ENCODE measurements at places on chromosomes 6 and 20.

DNA sequence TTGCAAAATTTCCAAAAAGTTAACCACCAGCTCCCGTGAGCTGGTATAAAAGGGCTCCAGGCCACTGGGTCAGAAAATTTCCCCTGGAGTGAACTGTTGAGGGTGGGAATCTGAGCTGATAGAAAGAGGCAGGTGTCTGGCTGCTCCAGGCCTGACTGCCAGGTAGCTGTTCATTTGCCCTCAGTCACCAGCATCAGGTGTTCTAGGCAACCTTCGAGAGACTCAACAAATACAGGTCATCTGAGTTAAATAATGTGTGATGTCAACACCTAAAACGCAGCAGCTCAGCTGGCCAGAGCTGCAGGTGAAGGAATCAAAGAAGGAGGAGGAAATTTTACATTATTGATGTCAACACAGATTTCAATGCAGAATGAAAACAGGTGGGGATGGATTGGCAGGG is 46.7 kb downstream of the KCNK5 start:
- no peak for DNase-seq

DNA sequence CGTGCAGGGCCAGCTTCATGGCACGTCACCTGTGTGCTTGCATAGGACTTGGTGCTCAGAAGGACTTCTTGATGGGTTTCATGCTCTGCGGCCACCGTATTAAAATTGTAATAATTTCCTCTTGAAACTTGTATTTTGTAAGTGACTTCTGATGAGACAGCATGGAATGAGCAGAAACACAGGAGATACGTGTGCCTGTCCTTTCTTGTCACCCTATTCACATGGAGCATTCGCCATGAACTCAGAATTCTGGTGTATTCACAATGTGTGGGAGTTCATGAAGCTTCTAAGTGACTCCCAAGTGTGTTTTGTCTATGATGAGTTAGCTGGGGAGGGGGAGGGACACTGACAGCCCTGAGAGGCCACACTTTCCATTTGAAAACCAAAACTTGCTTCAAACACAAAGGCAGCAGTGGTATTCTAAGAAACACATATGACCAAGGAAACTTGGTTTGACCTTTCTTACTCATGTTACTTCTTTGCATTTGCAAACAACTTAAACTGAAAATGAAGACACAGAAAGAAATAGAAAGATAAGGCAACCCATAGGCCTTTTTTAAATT is 92.1 kb upstream of the NEDD9 start:
- DNase-seq = no peak

- DNase-seq = no peak
These were observed 5.0 kb upstream of the HSPA12B start for GRCh38 chr20:3727401-3728021.

DNA sequence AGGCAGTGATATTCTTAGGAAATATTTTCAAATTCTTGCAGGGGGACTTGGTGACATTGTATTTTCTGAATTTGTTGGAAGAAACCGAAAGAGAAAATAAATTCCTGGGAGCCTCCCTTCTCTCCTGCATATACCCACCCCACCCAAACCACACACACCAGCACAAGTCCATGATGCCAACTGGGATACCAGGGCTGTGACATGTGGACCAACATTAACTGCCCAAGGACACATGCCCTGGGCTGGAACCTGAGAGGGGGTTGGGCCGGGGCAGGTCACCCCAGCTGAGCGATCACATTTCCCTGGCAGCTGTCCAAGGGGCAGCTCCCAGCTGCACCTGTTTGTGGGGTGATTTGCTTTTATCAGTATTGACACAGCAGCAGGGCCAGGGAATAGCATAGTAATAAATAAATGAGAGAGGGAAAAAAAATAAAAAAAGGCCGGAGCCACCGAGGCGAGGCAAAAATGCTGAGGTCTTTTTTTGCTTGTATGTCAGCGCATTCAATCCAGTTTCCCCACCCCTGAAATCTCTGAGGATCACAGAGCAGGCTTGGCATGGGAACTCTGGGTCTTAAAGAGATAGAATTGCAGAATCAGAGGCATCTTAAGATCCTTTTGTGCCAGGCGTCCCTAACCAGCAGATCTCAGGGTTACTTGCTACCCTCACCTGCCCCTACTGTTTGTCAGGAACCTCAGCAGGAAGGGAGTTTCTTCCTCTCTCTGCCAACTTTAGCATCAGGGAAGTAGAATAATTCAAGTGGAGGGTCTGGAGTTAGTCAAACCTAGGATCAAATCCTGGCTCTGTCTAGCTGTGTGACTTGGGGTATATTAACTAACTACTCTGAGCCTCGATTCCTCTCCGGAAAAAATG is 66.5 kb upstream of the PIM1 start:
- peak; percentile 53 for DNase-seq

- DNase-seq = no peak
These were observed 31.3 kb upstream of the KCNG1 start for GRCh38 chr20:51054233-51054632.

GRCh38 chr6:2746557-2747061 is 4.1 kb downstream of the MYLK4 start:
- DNase-seq = no peak

DNA sequence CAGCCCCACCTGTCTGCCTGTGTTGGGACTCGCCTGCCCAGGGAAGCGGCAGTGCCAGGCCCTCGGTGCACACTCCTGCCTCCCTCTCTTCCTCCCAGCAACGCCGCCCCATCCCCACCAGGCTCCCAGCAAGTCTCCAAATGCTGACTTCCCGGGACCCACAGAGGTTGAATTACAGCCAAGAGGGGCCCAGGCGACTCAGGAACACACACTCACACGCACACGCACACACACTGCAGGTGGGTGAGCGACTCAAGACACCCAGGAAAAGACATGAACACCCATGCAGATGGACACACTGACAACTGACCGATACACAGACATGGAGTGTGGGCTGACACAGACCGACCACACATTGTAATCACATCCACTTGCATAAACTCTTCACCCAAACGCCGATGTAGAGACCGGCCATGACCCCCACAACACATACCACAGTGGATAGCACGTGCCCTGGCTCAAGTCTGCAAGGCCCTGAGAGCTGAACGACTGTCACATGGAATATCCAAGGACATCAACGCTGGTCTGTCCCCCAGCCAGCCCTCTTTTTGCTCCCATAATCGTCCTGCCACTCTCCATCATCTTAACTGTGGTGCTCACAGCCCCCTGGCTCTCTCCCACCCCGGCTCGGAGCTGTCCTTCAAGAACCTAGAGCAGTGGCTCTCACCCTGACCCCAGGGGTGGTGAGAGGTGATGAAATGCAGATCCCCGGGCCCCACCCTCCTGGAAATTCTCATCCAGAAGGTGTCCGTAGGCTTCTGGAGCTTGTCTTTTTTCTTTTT is 470 bp upstream of the FAM83C start:
- no peak for DNase-seq

- no peak for DNase-seq
These were observed 149.9 kb upstream of the KCNG1 start for GRCh38 chr20:51172558-51173428.

DNA sequence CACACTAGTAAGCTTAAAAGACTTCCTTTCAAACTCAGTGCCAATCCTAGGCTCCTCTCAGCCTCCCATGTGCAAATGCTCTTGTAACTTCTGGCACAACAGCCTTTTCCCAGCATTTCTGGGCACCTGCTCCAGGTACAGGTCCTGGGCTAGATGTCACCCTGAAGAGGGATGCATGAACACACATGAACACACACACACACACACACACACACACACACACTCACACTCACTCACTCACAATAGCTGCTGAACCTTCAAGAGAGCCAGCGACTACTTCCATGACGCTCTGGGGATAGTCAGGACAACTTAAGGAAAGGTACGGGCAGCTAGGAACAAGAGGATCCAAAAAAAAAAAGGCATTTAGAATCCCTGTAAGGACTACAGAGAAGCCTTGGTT is 122.8 kb downstream of the INSM1 start:
- no peak for DNase-seq

GRCh38 chr20:46293084-46293483 is 15.2 kb downstream of the CDH22 start:
- no peak for DNase-seq
